HTR-8/SVneo (cell line): ENCODE measurements at places on chromosomes 11 and 22.

GRCh38 chr11:92297567-92298553 is 73.2 kb downstream of the FAT3 start:
- no peak for DNase-seq

GRCh38 chr22:32706149-32706548 is 95.4 kb upstream of the TIMP3 start:
- DNase-seq, result no peak

GRCh38 chr11:80469871-80470270 is 1029.0 kb upstream of the TENM4 start:
- DNase-seq, result no peak

GRCh38 chr11:119470317-119471291 is 47.6 kb upstream of the THY1 start:
- DNase-seq, result no peak

GRCh38 chr11:70463478-70464255 is 65.3 kb downstream of the CTTN start:
- no peak for DNase-seq
